Stomach (tissue), 19 donors: ENCODE measurements at places on chromosomes 1 and 21. TPM values are rescaled to one million over a fixed set of nuclear protein-coding genes. Genes with fewer than 3 reads are reported as not detected.

DNA sequence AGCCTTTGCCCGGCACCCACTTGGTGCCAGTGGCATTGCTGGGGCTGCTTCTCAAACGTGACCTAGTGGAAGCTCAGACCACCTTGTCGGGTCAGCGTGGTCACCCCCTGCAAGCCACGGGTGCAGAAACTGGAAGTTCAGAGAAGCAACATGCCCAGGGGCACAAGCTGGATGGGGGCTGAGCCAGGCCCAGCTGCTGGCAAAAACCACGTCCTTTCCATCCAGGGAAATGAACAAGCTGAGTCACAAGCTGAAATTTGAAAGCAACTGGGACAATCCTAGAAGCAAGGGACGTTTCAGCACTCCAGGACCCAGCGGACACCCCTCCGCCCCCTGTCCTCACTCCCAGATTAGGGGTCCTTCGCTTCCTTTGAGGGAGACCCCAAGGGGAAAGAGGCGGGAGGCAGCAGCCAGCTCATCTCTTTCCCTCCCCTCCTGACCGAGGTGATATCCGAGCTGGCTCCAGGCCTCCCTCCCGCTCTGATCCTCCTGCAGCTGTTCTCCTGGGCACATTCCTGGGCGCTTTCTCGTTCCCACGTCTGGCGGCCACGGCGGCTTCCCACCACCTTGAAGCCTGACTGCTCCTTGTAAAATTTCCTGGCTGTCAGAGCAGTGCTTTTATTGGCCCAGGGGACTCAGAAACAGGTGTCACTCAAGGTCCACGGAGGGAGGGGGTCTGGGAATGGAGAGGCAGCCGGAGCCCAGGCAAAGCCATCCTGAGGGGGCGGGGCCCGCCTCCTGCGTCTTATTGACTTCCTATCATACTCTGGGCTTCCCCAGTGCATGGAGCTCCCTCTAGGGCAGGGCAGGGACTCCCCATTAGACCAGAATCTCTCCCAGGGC, 62.8 kb downstream of the PAX7 start:
- no peak overlapping the region for H3K27ac ChIP-seq
- no peaks in the 10 kb centered on the region for H3K27me3 ChIP-seq
- no peak overlapping the region for H3K4me3 ChIP-seq
- no peak for DNase-seq

FABP3 gene
- total RNA-seq, result 7.6 TPM

CRP gene
- total RNA-seq, result not detected

- no peaks in the 10 kb centered on the region for H3K27me3 ChIP-seq
- no peak overlapping the region for H3K4me3 ChIP-seq
- no peak overlapping the region for H3K27ac ChIP-seq
- H3K4me1 ChIP-seq, result peaks cover 13% of the 10 kb centered on the region
These were observed 4.8 kb upstream of the ATP1A1 start for GRCh38 chr1:116368241-116368640.

LRRC42 gene
- total RNA-seq, result 7.0 TPM

EXOC8 gene
- total RNA-seq, result 21.8 TPM

ACKR1 gene
- total RNA-seq, result 4.3 TPM

CTSS gene
- total RNA-seq, result 5.8 TPM

DNA sequence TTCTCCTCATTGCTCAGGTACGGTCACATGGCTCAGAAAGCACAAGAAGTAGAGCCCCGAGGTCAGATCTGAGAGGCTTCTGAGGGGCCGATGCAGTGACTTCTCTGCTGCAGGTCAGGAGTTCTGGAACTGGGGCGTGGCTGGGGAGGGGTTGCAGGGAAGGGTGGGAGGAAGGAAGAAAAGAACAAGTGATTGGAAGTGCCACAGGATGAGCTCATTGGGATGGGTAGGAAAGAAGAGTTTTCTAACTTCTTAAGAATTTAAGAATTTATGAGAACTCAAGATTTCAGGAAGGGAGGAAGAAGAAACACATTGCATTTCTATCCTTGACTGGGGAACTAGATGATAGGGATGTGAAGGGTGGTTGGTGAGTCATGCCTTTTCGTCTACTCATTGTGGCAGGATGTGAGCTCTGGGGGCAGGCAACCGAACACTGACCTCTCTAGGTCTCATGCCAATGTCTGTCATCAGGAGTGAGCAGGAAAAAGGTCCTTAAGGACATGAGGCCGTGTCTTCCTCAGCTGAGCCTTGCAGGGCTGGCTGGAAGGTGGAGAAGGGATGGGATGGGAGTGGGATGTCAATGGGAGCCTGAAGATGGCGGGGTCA, 497 bp downstream of the FCRLB start:
- H3K36me3 ChIP-seq, result no peaks in the 10 kb centered on the region
- H3K27ac ChIP-seq, result no peak overlapping the region
- no peaks in the 10 kb centered on the region for H3K27me3 ChIP-seq
- no peak for DNase-seq

DNA sequence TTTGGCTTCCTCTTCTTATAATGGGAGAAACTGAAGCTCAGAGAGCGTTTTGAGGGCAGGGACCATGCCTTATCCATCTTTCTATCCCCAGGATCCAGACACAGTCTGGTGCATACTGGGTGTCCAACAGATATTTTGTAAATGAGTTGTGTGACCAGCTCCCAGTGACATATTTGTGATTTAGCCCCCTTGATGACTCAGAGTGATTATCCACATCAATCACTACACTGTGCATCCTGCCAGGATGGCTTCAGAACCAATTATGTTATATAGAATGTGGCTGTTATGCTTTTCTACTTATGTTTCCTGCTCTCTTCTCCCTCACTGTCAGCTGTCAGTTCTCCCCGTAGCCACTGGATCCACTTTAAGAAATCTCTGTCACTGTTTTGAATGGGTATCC, 11.3 kb downstream of the OLFML3 start:
- H3K27ac ChIP-seq, result no peak overlapping the region
- no peak overlapping the region for H3K4me3 ChIP-seq
- H3K36me3 ChIP-seq, result no peaks in the 10 kb centered on the region
- no peak for DNase-seq
- no peaks in the 10 kb centered on the region for H3K27me3 ChIP-seq
- no peaks in the 10 kb centered on the region for H3K4me1 ChIP-seq

DNA sequence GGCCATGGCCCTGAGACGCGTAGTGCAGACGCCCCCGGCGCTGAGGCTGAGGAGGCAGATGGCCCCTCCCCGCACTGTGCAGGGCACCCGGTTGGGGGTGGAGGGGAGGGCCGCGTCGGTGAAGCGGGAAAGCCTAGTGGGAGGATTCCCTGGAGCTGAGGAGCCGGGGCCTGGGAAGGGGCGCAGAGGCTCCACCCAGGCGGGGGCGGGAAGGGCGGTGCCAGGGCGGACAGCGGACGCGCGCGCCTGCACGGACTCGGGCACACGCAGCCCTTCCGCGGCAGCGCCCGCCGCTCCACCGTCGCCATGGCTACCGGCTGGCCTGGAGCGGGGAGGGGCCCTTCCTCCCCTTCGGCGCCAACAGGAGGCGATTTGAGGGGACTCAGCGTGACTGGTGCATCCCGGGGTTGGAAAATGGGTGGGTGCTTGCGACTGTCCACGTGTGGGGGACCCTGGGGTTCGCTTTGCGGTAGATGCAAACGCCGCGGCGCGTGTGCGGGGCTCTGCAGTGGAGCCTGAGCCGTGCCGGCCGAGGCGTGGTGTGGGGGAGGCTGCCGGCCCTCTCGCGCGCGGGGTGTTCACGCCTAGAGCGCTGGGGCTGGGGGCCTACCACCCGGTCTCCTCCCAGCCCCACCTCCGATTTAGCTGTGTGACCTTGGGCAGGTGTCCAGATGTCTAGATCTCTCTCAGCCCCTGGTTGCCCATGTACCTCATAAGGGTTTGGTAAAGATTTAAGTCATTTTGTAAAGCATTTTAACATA, 35.1 kb downstream of the PTPRF start:
- peak; percentile 55 for DNase-seq
- H3K4me3 ChIP-seq, result peak overlapping the region; percentile 50
- peak overlapping the region; percentile 38 for H3K27ac ChIP-seq
- no peaks in the 10 kb centered on the region for H3K36me3 ChIP-seq
- H3K4me1 ChIP-seq, result peaks cover 37% of the 10 kb centered on the region

DNA sequence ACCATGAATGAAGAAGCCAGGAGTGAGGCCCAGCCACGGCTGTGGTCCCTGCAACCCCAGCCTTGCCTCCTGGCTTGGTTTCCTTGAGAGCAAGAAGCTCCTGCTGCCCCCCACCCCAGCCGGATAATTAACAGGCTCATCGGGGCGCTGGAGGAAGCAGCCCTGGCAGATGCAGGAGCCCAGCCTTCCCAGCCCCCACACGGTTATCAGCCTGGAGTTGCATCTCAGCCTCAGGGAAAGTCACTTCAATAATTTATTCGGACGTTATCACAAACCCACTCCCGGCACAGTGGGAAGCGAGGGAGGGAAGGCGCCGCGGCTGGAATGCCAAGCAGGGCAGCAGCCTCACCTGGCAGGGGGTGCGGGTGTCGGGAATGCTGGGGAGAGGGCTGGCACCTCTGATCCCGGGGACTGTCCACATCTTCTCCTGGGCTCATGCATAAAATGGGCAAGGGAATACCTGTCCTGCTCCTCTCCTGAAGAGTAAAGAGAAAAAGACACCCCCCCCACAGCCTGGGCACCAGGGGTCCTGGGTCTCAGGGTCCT, 43.3 kb upstream of the LRP8 start:
- H3K27me3 ChIP-seq, result peaks cover 40% of the 10 kb centered on the region
- DNase-seq, result no peak
- H3K36me3 ChIP-seq, result no peaks in the 10 kb centered on the region

PDE9A gene
- 77.1 TPM for total RNA-seq

DNA sequence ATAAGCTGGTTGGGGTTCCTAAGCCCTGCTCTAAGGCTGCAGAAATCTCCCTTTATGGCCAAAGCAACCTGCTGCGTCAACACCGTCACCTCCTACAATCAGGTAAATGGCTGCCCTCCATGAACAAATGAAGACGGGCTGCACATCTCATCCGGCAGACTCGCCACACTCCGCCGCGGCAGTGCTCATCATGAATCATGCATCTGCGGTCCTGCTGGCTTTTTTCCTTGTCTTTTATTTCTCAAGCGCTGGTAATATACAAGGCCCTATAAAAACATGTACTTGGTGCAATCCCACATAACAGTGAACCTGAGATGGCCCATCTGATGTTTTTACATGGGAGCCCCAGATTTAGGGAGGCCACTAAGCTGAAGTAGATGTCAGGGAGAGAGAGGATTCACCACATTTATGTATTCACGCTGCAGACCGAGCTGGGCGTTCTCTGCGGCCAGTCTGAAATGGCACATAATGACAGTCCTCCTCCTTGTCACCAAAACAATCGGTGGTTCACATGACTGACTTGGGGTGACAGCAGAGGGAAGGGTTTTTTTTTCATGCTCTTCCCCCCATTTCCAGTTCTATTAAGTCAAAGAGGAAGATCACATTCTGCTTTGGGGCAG, 91.6 kb downstream of the KAZN start:
- H3K27ac ChIP-seq, result no peak overlapping the region
- H3K27me3 ChIP-seq, result peaks cover 8% of the 10 kb centered on the region
- H3K4me3 ChIP-seq, result no peak overlapping the region
- H3K36me3 ChIP-seq, result no peaks in the 10 kb centered on the region
- H3K4me1 ChIP-seq, result no peaks in the 10 kb centered on the region
- DNase-seq, result no peak

OR2L2 gene
- total RNA-seq, result not detected

LRRC38 gene
- total RNA-seq, result not detected

PCP4 gene
- 2.0 TPM for total RNA-seq

GRCh38 chr1:17833661-17834501, 78.7 kb downstream of the ACTL8 start:
- H3K27me3 ChIP-seq, result no peaks in the 10 kb centered on the region
- no peak for DNase-seq

DNA sequence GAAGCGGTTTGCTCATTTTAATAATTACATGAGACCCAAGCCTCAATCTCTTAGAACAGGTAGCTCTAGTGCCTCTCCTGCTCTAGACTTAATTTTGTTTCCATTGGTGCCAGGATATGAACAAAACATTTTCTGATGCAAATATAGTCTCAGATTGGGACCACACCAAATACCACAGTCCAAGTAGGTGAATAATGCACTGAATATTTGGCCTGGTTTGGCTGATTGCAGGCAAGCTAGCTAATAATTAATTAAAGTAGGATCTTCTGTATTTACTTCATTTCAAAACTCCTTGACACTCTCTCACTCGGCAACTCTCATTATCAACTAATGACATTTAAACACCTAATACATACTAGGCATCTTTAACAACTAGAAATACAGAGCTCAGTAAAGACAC, 219.6 kb downstream of the LTN1 start:
- H3K36me3 ChIP-seq, result no peaks in the 10 kb centered on the region
- H3K27ac ChIP-seq, result no peak overlapping the region
- DNase-seq, result no peak
- peaks cover 15% of the 10 kb centered on the region for H3K4me1 ChIP-seq
- H3K27me3 ChIP-seq, result no peaks in the 10 kb centered on the region

DNA sequence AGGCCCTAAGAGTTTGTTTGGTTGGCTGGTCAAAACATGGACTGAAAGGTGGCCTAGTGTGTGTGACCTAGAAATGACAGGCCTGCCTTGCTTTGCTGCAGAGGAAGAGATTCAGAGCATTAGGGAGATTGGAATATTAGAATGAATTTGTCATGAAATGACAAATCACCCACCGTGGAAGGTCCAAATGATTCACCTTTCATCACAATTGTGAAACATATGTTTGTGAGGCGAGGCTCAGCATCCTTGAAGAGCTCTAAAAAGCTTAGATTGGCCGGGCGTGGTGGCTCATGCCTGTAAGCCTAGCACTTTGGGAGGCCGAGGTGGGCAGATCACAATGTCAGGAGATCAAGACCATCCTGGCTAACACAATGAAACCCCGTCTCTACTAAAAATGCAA, 5.5 kb downstream of the LCE1B start:
- H3K4me3 ChIP-seq, result no peak overlapping the region
- no peaks in the 10 kb centered on the region for H3K27me3 ChIP-seq
- H3K36me3 ChIP-seq, result no peaks in the 10 kb centered on the region
- H3K4me1 ChIP-seq, result no peaks in the 10 kb centered on the region
- DNase-seq, result no peak

DNA sequence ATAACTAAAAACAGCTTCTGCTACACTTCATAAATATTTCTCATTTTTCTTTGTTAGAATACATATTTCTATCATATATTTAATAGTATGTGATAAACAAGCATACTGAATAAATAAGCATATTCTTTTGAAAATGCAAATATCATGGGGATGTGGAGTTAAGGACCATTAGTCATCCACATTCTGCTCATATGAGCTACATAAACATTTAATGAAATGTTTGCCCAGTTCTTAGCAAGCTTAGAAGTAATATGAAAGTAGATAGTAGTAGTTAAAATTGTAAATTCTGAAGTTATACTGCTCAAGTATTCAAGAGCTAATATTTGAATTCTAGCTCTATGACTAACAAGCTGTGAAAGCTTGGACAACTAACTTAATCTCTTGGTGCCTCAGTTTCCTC, 10.1 kb upstream of the GORAB start:
- no peaks in the 10 kb centered on the region for H3K36me3 ChIP-seq
- DNase-seq, result no peak
- no peak overlapping the region for H3K4me3 ChIP-seq
- H3K4me1 ChIP-seq, result no peaks in the 10 kb centered on the region

- peak; percentile 36 for DNase-seq
- H3K4me1 ChIP-seq, result no peaks in the 10 kb centered on the region
- no peaks in the 10 kb centered on the region for H3K36me3 ChIP-seq
- no peak overlapping the region for H3K4me3 ChIP-seq
- H3K27ac ChIP-seq, result no peak overlapping the region
- peaks cover 29% of the 10 kb centered on the region for H3K27me3 ChIP-seq
These were observed 127.8 kb downstream of the LMX1A start for GRCh38 chr1:165228676-165229075.

CASQ2 gene
- 41.4 TPM for total RNA-seq

DISC1 gene
- 6.1 TPM for total RNA-seq

GRCh38 chr21:22703521-22703920, 1705.3 kb downstream of the NCAM2 start:
- no peaks in the 10 kb centered on the region for H3K4me1 ChIP-seq
- no peak overlapping the region for H3K27ac ChIP-seq
- no peak overlapping the region for H3K4me3 ChIP-seq
- no peak for DNase-seq
- no peaks in the 10 kb centered on the region for H3K36me3 ChIP-seq
- H3K27me3 ChIP-seq, result no peaks in the 10 kb centered on the region
